Midbrain (tissue), 1 donor: ENCODE measurements at places on chromosomes 3 and 15.

- DNase-seq = no peak
Measured at GRCh38 chr3:144754076-144754783, 782.6 kb downstream of the DIPK2A start.

DNA sequence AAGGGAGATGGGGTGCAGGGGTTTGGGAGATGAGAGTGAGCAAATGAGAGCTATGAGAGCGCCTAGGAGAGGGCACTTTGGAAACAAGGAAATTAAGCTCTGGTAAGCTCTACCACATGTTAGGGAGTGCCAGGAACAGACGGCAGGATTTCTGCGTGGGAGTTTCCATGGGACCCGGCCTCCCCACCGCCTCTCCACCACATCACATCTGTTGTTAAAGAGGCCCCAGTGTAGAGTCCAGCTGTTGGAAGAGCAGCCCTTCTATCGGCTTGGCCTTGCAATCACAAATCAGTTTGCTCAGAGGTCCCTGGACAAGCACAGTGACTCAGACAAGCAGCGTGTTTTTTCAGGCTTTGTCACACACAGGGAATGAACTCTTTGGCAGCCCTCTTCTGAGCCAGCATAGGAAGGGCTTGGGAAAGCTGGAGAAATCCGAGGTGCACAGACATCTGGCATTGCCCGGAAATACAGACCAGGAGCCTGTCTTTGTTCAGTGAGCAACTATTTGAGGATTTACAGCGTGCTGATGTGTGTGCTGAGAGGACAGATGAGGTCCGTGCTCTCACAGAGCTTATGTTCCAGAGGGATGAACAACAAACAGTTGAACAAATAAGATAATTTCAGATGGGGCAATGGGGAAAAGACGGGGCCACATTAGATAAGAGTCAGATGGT, 370.6 kb upstream of the PROK2 start:
- peak; percentile 27 for DNase-seq

DNA sequence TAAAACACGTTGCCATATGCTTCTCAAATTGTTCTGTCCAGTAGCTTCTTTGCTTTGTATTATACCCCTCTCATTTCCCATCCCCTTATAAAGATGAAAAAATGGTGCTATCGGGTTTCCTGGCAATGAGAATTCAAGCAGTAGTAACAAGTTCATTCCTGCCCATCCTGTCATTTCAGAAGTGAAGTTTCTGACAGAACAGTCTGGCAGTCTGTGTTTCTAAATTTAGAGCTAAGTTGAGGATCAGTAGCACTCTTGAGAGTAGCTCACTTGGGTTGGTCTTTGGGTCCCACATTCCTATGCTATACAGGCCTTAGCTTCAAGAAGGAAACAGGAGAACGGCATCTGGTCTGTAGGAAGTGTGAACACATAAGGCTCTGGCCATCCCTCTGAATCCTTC, 134.6 kb downstream of the GHSR start:
- no peak for DNase-seq

GRCh38 chr3:37620071-37620635, 241.5 kb upstream of the CTDSPL start:
- no peak for DNase-seq

GRCh38 chr3:73222126-73222525, 160.7 kb downstream of the EBLN2 start:
- no peak for DNase-seq
